MCF 10A (cell line): ENCODE measurements at places on chromosomes 6 and 20. TPM values are rescaled to one million over a fixed set of nuclear protein-coding genes. Genes with fewer than 3 reads are reported as not detected.

LAMA2 gene
- total RNA-seq, result 2.2 and 3.9 TPM in 2 replicates

AIF1 gene
- not detected in 2 replicates for total RNA-seq

TRIM10 gene
- total RNA-seq, result not detected in 2 replicates

DACT2 gene
- total RNA-seq, result not detected in 2 replicates

FLRT3 gene
- 13.3 and 15.7 TPM in 2 replicates for total RNA-seq

FAXC gene
- 2.3 and 3.6 TPM in 2 replicates for total RNA-seq

KCNQ2 gene
- total RNA-seq, result not detected in 2 replicates

DNA sequence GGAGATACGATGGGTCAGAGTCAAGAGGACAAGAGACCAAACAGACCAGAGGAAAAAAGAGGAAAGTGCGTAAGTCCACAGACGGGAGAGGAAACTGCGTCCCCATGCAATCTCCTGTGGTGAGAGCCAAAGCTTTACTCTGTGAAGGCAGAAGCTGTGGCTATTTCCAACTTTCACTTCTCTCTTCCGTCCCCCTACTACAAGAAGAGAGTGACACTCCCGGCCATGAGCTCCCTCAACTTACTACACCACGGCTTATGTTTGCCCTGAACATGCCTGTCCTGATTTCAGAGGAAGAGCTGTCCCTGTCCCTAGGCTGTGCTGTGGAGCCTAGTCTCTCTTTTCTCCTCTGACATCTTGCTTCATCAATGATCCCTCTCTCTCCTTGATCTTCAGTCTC is 11.5 kb upstream of the SSR1 start:
- DNase-seq, result no peak

DNA sequence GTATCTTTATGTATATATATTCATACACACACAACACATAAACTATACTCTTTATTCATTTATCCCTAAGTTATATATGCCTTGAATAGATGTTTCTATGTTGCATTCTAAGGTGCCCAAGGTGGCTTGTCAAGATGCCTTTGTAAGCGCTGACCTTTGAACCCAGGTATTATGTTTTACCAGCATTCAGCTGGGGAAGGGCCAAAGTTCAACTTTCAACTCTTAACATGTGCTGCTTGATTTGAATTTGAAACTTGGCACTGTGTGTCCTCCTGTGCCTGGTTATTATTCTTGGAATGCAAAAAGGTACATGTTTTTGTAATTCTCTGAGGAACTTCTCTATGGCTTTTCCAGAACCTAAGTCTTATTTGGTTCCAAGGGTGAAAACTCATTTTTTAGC is 146.5 kb downstream of the EDN1 start:
- no peak for DNase-seq

- DNase-seq, result no peak
Observed at GRCh38 chr20:14522595-14522994, 185.2 kb upstream of the FLRT3 start.

GRCh38 chr6:13178107-13178506 is 150.2 kb downstream of the TBC1D7 start:
- DNase-seq, result no peak

- DNase-seq, result peak; percentile 23
Observed at GRCh38 chr6:167485186-167485978, 160.5 kb downstream of the TTLL2 start.

- DNase-seq, result no peak
Observed at GRCh38 chr6:169323221-169323620, 69.6 kb upstream of the THBS2 start.

- no peak for DNase-seq
Observed at GRCh38 chr6:129842137-129842536, 19.0 kb downstream of the TMEM244 start.

DNA sequence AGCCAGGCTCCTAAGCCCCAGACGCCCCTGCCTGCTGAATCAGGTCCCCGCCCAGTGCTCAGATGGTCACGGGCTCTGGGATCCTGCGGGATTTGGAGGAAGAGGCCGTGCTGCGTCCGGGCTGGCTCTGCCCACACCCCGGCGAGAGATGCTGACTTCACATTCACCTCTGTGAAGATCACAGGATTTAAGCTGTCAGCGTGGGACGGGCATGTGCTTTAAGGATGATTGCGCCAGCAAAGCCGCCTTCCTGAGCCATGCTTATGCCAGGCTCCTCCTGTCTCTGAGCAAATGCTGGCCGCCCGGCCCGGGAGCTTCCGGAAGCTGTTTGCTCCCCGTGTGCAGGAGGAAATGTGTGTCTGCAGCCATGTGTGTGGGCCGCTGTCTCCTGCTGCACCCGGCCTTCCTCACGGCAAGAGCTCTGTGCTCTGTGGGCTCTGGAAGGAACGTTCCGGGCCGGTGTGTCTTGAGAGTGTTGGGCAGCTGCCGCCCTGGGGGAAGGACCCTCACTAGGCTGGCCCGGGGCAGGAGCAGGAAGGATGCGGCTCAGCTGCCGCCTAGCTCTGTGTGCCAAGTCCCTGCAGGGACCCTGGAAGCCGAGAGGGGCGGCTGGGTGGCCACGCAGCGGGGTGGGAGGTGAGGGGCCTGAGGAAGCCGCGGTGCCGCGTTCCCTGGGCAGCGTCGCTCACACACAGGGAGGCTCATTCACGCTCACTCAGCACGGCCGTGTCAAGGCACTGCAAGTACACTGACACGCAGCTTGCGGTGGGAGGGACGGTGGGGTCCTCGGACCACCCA is 19.0 kb upstream of the BHLHE23 start:
- DNase-seq, result peak; percentile 41

- no peak for DNase-seq
Observed at GRCh38 chr6:55981660-55982059, 106.3 kb upstream of the BMP5 start.

DNA sequence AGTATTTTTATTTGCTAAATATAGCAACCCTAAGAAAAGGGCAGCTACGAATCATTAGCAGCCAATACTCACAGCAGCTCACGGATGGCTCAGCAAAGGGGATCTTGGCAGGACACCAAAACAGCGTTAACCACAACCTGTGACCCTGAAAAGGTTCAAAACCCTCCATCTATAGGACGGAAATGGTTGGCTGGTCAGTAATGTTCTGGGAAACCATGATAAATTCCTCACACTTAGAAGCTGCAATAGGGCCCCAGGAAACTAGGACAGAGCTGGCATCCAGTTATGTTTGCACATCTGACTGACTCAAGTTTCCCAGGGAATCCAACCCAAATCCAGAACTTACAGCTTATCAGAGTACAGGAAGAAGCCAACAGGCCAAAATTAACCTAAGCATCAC is 30.9 kb upstream of the PTPRT start:
- DNase-seq, result no peak

DNA sequence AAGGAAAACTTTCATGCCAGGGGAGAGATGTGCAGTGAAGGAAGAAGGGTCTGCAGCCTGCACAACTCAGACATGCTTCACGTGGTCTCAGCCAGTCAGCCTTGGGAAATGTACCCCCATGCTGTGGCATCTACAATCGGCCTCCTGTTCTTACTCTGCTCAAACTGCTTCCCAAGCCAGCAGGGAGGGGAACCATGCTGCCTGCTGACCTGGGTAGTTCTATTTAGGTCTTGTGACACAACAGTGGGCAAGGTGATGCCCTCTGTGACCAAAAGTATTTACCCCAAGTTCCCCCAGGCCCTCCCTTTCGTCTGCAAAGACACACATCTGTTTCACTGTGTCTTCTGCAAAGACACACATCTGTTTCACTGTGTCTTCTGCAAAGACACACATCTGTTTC is 106.9 kb downstream of the SLC23A2 start:
- no peak for DNase-seq

DNA sequence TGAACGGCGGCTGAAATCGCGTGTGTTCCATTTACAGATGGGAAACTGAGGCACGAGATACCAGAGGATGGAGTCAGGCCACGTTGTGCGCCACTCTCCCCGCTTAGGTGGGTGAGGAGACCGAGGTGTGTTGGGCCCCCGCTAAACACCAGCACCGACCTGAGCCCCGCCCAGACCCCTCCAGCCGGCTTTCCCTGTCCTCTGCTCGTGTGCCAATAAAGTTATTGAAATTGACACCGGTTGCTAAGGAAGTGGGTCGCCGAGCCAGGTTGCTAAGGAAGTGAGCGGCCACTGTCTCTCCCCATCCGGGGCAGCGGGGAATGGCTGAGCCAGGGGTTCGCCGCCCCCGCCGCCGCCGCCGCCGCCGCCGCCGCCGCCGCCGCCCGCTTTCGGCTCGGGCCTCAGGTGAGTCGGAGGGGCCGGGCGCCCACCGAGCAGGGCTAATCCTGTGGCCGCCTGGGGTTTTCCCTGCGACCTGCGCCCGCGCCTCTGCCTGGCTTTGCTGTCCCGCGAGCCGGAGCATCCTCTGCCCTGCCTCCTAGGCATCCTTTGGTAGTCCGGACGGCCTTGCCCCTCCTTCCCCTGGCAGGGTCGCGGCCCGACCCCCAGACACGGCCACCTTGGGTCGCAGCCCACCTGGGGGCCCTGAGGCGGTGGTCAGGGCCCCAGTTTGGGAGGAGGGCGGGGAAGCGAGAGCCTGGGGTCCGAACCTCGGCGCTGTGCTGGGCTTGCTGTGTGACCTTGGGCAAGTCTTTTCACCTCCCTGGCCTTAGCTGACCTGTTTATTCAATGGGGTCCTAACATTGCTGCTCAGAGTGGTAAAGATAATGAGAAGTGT is at the start of gene KIF3B:
Gene KIF3B (plus strand): TSS at position 291 of the 838 bp plus-strand sequence. CDS start 32,127 bp downstream, outside the sequence.
- DNase-seq, result peak; percentile 87

DNA sequence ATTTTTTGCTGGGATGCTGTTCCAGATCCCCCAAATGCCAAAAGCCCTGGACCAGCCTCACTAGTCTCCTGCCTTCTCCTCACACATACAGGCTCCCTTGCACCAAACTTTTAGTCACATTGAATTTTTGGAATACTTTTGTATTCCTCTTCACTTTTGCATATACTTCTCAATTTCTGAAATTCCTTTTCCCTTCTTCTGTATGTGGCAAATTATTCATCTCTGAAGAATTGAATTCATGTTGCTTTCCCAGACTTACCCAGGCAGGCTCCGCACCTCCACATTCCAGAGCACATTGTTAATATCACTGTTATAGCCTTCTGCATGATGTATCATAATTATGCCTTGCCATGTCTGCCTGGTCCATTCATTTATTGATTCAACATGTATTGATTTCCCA is 255.3 kb upstream of the POU3F2 start:
- DNase-seq, result no peak
